ENCODE measurements at places on chromosomes 12 and 14. TPM values are rescaled to one million over a fixed set of nuclear protein-coding genes. Genes with fewer than 3 reads are reported as not detected.

The TAOK3 gene
- 20.1 TPM for total RNA-seq

The COA8 gene
- 58.2 TPM for total RNA-seq

- no peak for DNase-seq
These were observed 5.3 kb downstream of the NUBPL start for GRCh38 chr14:31566456-31566855.

GRCh38 chr12:73632661-73633060 lies 905.0 kb upstream of the ATXN7L3B start:
- no peak for DNase-seq

DNA sequence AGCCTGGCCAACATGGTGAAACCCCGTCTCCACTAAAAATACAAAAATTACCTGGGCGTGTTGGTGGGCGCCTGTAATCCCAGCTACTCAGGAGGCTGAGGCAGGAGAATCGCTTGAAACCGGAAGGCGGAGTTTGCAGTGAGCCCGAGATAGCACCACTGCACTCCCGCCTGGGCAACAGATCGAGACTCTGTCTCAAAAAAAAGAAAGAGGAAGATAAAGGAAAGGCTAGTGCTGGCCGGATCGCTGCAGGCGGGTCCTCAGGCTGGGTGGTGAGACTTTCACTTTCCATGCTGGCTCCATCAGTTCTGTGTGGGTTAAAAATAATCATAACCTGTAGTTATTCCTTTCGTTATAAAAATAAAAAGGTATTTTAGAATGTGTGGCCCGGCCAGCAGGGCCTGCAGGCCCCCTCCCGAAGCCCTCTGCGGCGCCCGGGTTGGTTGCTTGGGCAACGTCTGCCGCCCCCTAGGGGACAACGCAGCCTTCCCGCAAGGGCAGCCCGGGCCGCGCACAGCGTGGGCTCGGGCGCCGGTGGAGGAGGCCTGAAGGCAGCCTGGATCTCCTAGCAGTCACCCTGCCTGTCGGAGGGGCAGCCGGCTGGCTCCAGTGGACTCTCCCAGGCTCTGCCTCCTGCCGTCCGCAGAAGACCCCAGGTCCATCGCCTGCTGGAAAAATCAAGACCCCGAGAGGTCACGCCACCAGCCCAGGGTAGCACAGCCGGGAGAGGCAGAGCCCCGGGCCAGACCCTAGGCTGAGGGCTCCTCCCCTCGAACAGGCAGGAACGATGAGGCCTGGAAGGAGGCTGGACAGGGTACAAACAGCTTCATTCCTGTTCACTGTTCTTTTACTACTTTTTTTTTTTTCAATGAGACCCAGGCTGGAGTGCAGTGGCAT lies 5.0 kb upstream of the SLC25A47 start:
- peak; percentile 88 for DNase-seq

DNA sequence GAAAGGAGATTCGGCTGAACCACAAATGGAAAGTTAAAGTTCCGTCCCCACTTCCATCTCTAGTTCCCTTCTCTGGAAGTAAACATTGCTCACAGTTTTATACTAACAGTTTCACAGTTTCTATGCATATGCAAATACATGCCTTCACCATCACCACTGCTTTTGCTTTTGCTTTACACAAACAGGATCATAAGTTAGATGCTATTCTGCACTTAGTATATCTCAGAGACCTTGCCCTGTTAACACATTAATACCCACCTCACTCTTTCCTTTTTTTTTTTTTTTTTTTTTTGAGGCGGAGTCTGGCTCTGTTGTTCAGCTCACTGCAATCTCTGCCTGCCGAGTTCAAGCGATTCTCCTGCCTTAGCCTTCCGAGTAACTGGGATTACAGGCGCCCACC lies 890 bp downstream of the TEP1 start:
- no peak for DNase-seq

The MANSC4 gene
- not detected for total RNA-seq

GRCh38 chr12:120116441-120116791 lies at the start of gene RAB35:
RAB35 (minus strand) TSS chr12:120116753; CDS start chr12:120116650, 103 bp downstream.
- DNase-seq, result no peak

GRCh38 chr14:104666981-104667380 lies 22.4 kb upstream of the INF2 start:
- DNase-seq, result no peak

- DNase-seq, result no peak
These were observed 102.1 kb downstream of the DENND5B start for GRCh38 chr12:31488737-31489338.

DNA sequence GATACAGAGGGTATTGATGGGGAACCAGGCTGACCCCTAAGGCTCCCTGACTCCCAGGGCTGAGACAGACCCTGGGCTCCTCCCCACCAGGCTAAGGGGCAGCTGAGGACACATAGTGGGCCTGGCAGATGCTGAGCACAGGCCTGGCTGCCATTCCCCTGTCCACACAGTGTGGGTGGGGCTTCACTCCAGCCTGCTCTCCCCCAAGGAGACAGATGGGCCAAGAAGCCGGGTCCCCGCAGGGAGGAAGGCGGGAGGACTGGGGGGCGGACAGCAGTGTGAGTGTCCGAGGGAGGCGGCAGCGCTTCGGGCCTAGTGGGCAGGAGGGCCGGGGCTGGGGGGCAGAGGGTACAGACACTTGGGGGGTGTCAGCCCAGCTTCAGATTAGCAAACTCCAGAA lies 32.0 kb downstream of the RFLNA start:
- no peak for DNase-seq

GRCh38 chr12:84660139-84660538 lies 252.5 kb downstream of the SLC6A15 start:
- no peak for DNase-seq

The JDP2 gene
- total RNA-seq, result 19.3 TPM

GRCh38 chr14:93067088-93067487 lies 48.6 kb downstream of the ITPK1 start:
- no peak for DNase-seq

DNA sequence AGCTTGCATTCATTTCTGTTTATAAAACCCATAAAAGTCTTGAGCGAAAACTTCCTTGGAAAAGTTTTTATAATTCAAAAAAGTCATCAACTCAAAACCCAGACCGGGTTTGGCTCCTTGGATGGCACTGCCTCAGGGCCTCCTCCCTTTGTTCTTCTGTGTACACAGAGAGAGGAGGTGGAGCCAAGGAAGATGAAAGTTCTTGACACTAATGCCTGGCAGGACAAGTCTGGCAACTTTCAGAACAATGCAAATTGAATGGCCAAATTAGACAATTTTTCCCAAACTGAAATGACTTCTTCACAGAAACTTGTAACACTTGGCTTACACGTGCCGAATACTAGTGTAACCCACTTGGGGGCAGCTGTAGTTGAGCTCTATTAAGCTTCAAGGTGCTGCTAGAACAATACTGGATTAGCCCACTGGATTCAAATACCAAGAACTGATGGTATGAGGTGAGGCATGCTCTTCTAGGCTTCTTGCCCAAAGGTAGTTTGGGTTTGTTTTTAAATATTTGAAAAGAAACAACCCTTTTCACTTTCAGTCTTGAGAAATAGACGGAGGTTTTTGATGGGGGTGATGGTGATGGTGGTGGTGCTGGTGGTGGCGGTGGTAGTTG lies 86.6 kb upstream of the FRMD6 start:
- DNase-seq, result no peak

GRCh38 chr14:57869617-57870016 lies 3.7 kb upstream of the SLC35F4 start:
- no peak for DNase-seq

The LTBP2 gene
- 69.1 TPM for total RNA-seq

GRCh38 chr14:27040552-27040951 lies 442.7 kb upstream of the NOVA1 start:
- no peak for DNase-seq

DNA sequence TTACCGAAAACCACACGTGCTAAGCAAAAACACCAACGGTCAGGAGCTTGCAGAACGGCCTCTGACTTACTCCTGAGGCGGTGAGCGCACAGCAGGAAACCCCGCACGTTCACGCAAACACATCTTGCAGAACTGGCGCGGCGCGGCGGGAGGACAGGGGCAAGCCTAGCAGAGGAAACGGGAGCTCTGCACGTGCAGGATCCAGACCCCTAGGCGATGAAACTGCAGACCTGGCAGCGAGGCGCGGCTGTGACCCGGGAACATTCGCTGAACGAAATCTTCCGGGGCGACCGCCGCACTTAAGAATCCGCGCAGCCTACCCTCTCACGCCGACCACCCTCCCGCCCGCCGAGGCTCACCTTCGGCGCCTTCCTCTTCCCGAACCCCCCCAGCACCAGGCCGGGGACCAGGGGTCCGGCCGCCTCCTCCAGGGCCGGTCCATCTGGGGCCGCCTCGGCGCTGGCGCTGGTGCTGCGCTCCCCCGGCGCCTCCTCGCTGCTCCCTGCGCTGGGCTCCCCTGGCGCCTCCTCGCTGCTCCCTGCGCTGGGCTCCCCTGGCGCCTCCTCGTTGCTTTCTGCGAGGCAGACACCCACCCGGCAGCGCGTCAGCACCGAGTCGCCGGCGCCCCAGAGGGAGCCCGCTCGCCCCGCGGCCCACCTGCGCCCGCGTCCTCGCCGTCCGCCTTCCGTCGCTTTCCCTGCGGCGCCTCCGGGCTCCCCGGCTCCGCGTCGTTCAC lies 615 bp downstream of the DDX51 start:
- peak; percentile 30 for DNase-seq

- DNase-seq, result no peak
These were observed 266.3 kb downstream of the APAF1 start for GRCh38 chr12:98911396-98911795.

- peak; percentile 18 for DNase-seq
These were observed 36.9 kb downstream of the ATP2A2 start for GRCh38 chr12:110317911-110318310.

GRCh38 chr12:96497855-96498254 lies 8.5 kb downstream of the CFAP54 start:
- no peak for DNase-seq

The DNAI7 gene
- 1.7 TPM for total RNA-seq

DNA sequence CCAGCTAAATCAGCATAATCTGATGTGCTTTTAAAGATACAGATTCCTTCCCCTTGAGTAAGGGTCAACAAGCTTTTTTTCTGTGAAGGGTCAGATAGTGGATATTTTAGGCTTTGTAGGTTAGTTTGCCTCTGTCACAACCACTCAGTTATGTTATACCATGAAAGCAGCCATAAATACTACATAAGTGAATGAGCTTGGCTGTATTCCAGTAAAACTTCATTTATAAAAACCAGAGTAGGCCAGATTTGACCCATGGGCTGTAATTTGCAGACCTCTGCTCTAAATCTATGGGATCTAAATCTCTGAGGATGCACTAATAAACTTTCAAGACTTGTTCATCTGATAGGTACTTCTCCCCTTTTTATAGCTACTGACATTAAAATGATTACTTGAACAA lies 47.7 kb downstream of the LEMD3 start:
- no peak for DNase-seq

The SLC8A3 gene
- not detected for total RNA-seq

The FITM1 gene
- 129 TPM for total RNA-seq

DNA sequence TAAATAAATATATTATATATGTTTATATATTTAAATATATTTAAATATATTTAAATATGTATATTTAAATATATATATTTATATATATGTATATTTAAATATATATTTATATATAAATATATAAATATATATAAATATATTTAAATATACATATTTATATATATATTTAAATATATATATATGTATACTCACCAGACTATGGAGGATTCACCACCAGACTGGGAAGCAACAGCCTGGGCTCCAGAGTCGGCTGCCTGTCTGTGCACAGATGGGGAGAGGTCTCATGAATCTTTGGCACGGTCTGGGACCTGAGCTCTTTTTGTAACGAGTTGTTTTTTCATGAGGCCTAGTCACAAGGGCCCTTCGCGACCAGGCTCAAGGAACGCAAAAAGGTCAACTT lies 21.3 kb downstream of the NOC4L start:
- no peak for DNase-seq

- no peak for DNase-seq
These were observed 19.6 kb upstream of the CHGA start for GRCh38 chr14:92903359-92903758.

The KCNK13 gene
- total RNA-seq, result 5.5 TPM

DNA sequence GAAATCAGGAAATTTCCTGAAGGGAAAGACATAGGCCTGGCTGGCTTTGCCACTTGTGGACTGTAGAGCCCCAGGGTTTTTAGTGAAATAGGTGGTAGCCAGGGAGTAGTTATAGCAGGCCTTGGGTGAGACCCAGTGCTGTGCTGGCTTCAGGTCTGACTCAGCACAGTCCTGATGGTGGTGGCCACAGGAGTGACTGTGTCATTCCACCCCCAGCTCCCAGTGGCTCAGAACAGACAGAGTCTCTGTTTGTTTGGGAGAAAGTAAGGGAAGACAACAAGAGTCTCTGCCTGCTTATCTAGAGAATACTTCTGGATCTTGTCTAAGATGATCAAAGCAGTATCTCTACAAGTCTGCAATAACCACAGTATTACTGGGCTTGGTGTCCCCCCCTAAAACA lies 27.5 kb upstream of the OR6J1 start:
- DNase-seq, result no peak

GRCh38 chr14:36981832-36982529 lies 190.4 kb downstream of the SLC25A21 start:
- no peak for DNase-seq

The REM2 gene
- not detected for total RNA-seq
